D721Med (cell line): ENCODE measurements at places on chromosomes 13 and 19.

DNA sequence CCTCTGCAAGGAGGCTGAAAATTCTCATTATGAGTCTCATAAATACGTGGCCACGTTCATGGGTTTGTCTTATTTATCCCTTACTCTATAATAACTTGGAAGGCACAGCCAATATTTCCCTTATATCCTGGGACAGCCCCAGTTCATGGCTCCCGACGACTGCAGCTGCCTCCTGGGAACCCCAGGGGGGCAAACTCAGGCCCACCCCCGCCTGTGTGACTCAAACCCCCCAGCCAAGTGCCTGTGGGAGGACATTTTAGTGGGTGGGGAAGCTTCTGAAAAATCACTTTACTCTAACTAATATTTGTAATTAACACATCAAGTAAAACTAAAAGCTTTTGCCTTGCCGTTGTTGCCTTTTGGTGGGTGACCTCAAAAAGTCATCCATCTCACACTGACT lies 14.3 kb downstream of the RASA3 start:
- no peak for DNase-seq

DNA sequence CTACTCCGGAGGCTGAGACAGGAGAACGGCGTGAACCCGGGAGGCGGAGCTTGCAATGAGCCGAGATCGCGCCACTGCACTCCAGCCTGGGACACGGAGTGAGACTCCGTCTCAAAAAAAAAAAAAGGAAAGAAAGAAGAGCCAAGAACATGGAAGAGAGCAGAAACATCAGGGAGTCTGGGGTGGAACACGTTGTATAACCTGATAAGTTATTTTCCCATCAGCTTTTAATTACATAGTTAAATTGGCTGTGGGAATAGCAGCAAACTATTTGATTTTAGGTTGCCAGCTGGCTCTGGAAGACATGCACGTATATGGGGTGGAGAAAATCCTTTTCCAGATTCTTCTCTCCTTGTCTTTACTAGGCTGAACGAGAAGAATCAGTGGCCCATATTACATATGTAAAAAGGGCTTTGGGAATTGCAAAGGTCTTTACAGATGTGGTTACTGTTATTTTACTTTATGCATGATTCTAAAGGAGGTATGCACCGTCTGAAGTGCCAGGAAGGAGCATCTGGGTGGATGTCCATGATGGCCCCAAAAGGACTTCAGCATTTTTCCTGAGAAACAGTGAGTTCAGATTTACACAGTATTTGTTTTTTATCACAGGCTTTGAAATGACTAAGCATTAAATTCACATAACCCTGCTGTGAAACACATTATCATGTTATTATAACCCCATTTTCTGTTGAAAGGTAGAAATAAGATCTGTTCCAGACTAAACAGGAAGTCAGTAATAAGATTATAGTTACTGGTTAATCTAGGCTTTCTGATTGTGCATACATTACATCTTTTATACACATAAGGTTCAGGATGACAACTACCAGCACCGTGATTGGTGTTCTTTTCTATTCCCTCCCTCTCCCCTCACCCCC lies 4.6 kb upstream of the NAA16 start:
- no peak for DNase-seq

GRCh38 chr13:20375871-20376270 lies 143.8 kb upstream of the GJB6 start:
- no peak for DNase-seq

DNA sequence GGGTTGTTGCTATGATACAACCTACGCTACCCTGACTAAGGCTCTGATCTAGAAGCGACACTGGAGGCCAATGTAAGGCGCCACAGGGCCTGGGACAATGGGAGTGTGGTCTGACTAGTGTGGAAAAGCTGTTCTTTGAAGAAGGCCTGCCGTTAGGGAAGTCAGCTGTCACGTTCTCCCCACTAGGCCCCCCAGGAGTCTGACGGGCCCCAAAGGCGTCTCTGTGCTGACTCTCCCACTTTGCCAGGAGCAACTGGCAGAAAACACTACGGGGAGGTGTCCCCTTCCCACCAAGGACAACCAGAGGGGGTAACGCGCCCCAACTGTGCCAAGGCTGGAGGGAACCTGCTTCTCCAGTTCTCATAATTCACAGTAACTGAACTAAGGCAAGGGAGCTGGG lies 25.3 kb upstream of the EIF3G start:
- DNase-seq, result peak; percentile 1

- DNase-seq, result no peak
Observed at GRCh38 chr19:30712431-30713337, 340.5 kb downstream of the ZNF536 start.

- DNase-seq, result no peak
Observed at GRCh38 chr19:40365010-40365409, 16.5 kb downstream of the PLD3 start.

DNA sequence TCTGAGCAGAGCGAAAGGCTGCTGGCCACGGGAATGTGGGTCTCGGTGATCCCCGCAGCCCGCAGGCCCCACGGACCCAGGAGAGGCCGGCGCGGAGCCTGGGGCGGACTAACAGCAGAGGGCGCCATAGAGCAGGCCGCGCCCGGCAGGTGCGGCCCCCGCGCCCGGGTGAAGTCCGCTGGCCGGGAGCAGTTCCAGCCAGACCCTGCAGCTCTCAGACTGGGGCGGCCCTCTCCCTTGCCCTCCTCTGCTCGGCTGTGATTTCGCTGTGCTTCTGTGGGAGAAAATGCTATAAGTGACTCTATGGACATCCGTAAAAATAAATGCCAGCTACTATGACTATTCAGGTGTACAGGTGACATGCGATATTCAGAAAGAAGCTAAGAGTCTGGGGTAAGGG lies 37.7 kb downstream of the GSX1 start:
- DNase-seq, result peak; percentile 59
